ENCODE measurements at places on chromosomes 16 and 17. TPM values are rescaled to one million over a fixed set of nuclear protein-coding genes. Genes with fewer than 3 reads are reported as not detected.

DNA sequence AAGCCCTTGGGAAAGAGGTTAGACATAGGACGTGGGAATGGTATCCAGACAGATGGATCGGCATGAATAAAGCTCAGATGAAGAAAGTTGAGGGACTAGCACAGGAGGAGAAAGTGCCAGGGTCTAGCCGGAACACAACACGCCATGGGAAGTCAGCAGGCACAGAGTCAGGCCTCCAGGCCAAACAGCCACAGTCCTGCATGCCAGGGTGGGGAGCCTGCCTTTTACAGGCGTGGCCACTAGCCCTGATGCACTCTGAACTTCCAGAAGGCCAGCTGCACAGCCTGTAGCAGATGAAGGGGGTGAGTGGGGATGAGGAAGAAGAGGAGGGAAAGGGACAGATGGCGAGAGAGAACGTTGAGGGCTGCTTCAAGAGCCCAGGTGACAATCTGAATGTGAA lies 5.2 kb downstream of the B9D1 start:
- no peaks in the 10 kb centered on the region for H3K36me3 ChIP-seq
- DNase-seq, result no peak
- H3K4me3 ChIP-seq, result no peak overlapping the region
- H3K27me3 ChIP-seq, result peaks cover 5% of the 10 kb centered on the region

GRCh38 chr16:502179-502943 lies 25.2 kb upstream of the CAPN15 start:
- H3K27ac ChIP-seq, result no peak overlapping the region
- H3K4me1 ChIP-seq, result no peaks in the 10 kb centered on the region
- no peak for DNase-seq
- no peaks in the 10 kb centered on the region for H3K27me3 ChIP-seq
- no peaks in the 10 kb centered on the region for H3K36me3 ChIP-seq
- no peak overlapping the region for H3K4me3 ChIP-seq

DNA sequence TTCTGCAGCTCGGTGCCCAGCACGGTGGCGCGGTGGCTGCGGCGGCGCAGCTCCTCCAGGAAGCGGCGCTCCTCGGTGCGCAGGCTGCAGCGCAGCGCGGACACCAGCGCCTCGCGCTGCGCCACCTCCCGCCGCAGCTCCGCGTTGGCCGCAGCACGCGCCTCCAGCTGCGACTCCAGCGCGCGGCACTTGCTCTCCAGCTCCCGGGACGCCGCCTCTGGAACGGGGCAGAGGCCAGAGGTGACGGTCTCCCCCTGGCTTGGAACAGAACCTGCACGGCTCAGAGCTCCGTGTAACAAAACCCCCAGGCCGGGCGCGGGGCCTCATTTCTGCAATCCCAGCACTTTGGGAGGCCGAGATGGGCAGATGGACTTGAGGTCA lies 13.2 kb upstream of the CLUH start:
- H3K4me3 ChIP-seq, result no peak overlapping the region
- no peak overlapping the region for H3K27ac ChIP-seq
- no peaks in the 10 kb centered on the region for H3K36me3 ChIP-seq
- H3K27me3 ChIP-seq, result peaks cover 12% of the 10 kb centered on the region
- peaks cover 15% of the 10 kb centered on the region for H3K4me1 ChIP-seq

GRCh38 chr16:70481929-70482536 lies 27.6 kb downstream of the FCSK start:
- no peak for DNase-seq
- no peak overlapping the region for H3K4me3 ChIP-seq
- no peaks in the 10 kb centered on the region for H3K36me3 ChIP-seq
- H3K27me3 ChIP-seq, result no peaks in the 10 kb centered on the region
- no peak overlapping the region for H3K27ac ChIP-seq

DNA sequence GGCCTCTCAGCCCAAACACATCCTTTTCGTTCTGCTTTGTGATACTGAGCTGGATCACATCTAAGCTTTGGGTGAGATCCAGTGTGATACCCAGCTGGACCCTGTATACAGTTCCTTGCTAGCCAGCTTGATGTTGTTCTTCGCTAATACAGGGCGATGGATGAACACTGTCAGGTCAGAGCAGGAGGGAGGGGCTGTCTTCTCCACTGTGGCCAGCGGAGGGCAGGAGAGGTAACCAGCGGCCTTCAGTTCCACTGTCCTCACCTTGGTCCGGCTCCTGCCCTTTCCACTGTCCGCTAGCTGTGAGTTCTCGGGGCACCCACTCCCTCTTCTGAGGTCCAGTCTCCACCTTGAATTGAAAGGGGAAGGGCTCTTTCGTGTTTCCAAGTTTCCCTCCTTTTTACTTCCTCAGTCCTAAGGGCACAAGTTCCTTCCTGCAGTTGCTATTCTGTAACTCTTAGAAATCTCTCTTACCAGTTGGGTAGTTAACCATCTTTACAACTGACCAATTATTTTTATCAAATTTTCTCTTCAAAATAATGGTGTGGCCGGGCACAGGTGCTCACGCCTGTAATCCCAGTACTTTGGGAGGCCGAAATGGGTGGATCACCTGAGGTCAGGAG lies 3.0 kb upstream of the ZNF213 start:
- peaks cover 61% of the 10 kb centered on the region for H3K4me1 ChIP-seq
- H3K27ac ChIP-seq, result no peak overlapping the region
- DNase-seq, result no peak
- no peaks in the 10 kb centered on the region for H3K27me3 ChIP-seq

DNA sequence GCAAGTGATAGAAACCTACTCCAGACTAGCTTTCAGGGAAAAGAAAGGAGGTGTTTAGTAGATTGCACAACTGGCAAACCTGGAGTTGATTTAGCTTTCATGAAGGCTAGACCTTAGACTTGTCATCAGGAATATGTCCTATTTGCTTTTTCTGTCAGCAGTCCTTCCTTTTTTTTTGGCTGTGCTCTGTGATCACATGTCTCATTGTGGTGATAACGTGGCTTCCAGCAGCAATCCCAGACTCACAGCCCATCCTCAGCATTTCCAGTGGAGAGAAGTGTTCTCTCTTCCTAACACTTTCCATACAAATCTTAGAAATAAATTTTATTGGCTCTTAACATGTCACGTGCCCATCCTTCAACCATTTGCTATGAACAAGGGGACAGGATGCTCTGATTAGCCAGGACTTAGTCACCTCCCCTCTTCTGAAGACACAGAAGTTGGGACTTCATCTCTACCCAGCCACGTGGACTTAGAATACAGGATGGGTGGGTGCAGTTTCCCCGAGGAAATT lies 74.7 kb downstream of the CDH13 start:
- no peaks in the 10 kb centered on the region for H3K27me3 ChIP-seq
- DNase-seq, result no peak
- H3K27ac ChIP-seq, result no peak overlapping the region
- H3K4me3 ChIP-seq, result no peak overlapping the region
- H3K4me1 ChIP-seq, result peaks cover 3% of the 10 kb centered on the region

DNA sequence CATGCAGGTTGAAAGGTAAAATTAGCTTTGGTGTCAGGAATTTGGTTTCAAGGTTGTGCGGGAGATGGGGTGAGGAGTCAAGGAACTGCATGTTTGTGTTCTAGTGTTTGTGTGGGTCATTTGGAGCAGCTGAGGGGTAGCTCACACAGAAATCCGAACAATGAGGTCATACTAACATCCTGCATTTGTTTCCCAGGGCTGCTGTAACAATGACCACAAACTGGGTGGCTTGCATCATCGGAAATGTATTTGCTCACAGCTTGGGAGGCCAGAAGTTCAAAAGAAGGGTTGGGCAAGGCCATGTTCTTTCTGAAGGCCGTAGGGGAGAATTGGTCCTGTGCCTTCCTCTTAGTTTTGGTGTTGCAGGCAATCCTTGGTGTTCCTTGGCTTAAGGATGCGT lies 287.4 kb downstream of the HAPSTR1 start:
- H3K4me3 ChIP-seq, result no peak overlapping the region
- no peaks in the 10 kb centered on the region for H3K36me3 ChIP-seq
- H3K4me1 ChIP-seq, result no peaks in the 10 kb centered on the region
- H3K27ac ChIP-seq, result no peak overlapping the region
- no peaks in the 10 kb centered on the region for H3K27me3 ChIP-seq
- no peak for DNase-seq

- no peaks in the 10 kb centered on the region for H3K27me3 ChIP-seq
- no peak overlapping the region for H3K4me3 ChIP-seq
- no peaks in the 10 kb centered on the region for H3K4me1 ChIP-seq
- H3K27ac ChIP-seq, result no peak overlapping the region
- no peaks in the 10 kb centered on the region for H3K36me3 ChIP-seq
These were observed 13.0 kb downstream of the C16orf87 start for GRCh38 chr16:46817961-46818360.

DNA sequence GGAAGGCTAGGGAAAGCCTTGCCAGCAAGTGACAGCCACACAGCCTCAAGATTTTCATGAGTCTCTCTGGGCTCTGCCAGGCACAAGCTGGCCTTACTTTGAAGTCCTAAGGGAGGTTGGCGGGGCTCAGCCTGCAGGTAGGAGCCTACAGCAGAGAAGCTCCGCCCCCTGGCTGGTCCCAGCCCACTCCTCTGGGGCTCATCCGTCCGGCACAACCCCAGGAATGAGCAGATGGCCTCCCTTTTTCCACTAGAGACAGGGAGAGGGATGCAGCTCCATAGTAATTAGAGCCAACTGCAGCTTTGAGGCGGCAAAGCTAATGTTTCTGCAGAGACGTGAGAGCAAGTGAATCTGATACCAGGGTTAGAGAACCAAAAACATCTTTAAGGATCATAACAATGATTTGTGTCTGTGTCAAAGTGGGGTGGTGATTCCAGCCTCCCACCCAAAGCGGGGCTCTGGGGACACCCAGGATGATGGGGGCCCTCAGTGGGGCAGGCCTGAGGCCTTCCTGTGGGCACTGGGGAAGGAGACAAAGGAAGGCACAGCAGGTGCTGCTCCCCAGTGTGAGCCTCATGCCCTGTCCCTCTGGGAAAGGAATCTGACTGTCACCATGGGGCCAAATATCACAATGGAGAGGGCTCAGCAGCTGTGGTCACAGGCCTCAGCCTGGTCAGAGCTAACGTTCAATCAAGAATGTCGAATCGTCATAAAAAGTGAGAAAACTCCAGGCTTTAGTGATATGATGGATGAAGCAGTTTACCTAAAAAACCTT lies 61.5 kb downstream of the RBFOX3 start:
- no peak overlapping the region for H3K4me3 ChIP-seq
- H3K4me1 ChIP-seq, result no peaks in the 10 kb centered on the region
- no peaks in the 10 kb centered on the region for H3K36me3 ChIP-seq
- no peak for DNase-seq
- no peak overlapping the region for H3K27ac ChIP-seq

- no peaks in the 10 kb centered on the region for H3K36me3 ChIP-seq
- H3K4me1 ChIP-seq, result no peaks in the 10 kb centered on the region
- H3K27ac ChIP-seq, result no peak overlapping the region
- H3K27me3 ChIP-seq, result no peaks in the 10 kb centered on the region
These were observed 14.4 kb upstream of the DHRS7C start for GRCh38 chr17:9805769-9806168.

GRCh38 chr16:89350701-89351380 lies 133.3 kb downstream of the ZNF778 start:
- no peaks in the 10 kb centered on the region for H3K27me3 ChIP-seq
- H3K4me1 ChIP-seq, result peaks cover 64% of the 10 kb centered on the region
- no peak overlapping the region for H3K27ac ChIP-seq
- no peak for DNase-seq

DNA sequence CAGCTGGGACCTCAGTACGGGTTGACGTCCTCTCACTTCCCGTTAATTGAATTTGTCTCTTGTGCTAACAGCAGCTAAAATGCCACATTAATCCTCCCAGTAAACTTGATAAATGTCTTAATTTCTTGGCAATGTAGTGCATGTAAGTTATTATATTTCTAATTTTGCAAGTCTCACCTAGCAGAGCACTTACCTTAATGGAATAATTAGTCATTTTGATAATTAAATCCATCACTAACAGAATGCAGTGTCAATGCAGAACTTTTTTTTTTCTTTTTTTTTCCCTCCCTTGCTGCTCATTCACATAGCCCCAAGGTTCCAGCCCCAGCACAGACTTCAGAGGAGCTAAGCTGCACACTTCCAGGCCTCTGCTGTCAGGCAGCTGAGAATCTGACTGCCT lies 376.5 kb downstream of the RBFOX1 start:
- no peak overlapping the region for H3K27ac ChIP-seq
- DNase-seq, result no peak
- no peaks in the 10 kb centered on the region for H3K36me3 ChIP-seq
- no peaks in the 10 kb centered on the region for H3K4me1 ChIP-seq

GRCh38 chr16:67301080-67301782 lies 21.9 kb downstream of the PLEKHG4 start:
- no peaks in the 10 kb centered on the region for H3K27me3 ChIP-seq
- no peak for DNase-seq
- no peak overlapping the region for H3K4me3 ChIP-seq

DNA sequence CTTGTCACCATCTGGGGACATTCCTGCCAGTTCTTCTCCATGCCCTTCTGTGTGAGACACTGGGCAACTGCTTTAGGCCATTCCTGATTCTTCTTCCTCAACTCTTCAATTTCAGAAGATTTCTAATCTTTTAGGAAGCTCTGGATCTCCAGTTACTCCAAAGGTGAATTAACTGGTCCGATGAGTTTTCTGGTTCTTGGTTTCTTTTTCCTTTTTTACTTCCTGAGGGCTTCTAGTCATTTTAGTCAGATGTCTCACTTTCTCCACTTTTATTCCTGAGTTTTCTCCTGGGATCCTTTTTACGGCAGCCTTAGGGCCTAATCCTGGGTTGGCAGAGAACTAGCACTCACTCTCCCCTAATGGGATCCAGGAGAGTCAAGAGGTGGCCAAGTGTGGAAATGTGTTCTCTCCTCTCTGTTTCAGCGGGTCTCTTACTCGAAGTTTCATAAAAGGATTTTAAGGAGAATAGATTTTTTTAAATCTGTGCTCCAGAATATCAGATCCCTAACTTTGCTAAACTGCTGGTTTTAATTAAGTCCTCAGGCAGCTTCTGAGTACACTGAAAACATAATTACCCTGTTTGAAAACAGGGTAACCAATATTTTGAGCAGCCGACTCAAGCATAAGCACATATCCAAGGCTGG lies 107.6 kb downstream of the RMI2 start:
- H3K27ac ChIP-seq, result no peak overlapping the region
- no peaks in the 10 kb centered on the region for H3K27me3 ChIP-seq
- no peak overlapping the region for H3K4me3 ChIP-seq
- no peaks in the 10 kb centered on the region for H3K4me1 ChIP-seq
- DNase-seq, result no peak
- H3K36me3 ChIP-seq, result no peaks in the 10 kb centered on the region

DNA sequence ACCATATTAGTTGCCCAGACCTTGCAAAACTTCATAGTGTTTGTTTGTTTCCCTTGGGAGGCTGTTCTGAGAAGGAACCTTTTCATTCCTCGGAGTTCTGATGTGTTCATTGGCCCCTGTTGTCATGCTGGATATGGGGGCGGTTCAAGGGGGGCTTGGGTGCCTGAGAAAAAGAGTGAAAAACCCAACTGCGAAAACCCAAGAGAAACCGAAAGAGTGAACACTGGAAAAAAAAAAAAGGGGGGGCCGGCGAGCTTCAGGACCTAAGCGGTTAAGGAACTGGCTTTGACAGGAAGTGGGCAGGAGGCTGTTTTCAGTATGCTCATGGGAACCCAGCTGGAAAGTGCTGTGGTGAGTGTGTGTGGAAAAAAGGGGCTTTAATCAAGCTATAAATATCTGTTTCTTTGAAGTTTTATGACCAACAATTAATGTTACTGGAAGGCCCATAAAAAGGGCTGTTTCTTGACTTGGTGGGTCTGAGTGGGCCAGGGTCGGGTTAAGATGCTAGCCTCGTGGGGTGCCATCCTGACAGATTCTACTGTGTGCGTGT lies 510.7 kb downstream of the MAF start:
- no peak overlapping the region for H3K4me3 ChIP-seq
- DNase-seq, result no peak
- H3K27me3 ChIP-seq, result no peaks in the 10 kb centered on the region
- peaks cover 40% of the 10 kb centered on the region for H3K4me1 ChIP-seq
- H3K36me3 ChIP-seq, result no peaks in the 10 kb centered on the region
- no peak overlapping the region for H3K27ac ChIP-seq

The ZNF821 gene
- total RNA-seq, result 5.3 TPM

The SLC13A2 gene
- not detected for total RNA-seq

The ARHGAP23 gene
- total RNA-seq, result 51.0 TPM

The MPRIP gene
- total RNA-seq, result 259 TPM

The OR1G1 gene
- total RNA-seq, result not detected

The KNOP1 gene
- total RNA-seq, result 18.6 TPM

The ABCA10 gene
- 5.9 TPM for total RNA-seq

The CCL22 gene
- total RNA-seq, result 1.6 TPM
